Stimulated activated CD8-positive, alpha-beta memory T cell treated with anti-CD3 and anti-CD28 coated beads, Interleukin-2, amount 100 ng/mL, for 1 hour (primary cell): ENCODE measurements at places on chromosomes 7 and 10.

GRCh38 chr7:131508754-131509486 is 47.5 kb downstream of the PODXL start:
- no peak for DNase-seq

DNA sequence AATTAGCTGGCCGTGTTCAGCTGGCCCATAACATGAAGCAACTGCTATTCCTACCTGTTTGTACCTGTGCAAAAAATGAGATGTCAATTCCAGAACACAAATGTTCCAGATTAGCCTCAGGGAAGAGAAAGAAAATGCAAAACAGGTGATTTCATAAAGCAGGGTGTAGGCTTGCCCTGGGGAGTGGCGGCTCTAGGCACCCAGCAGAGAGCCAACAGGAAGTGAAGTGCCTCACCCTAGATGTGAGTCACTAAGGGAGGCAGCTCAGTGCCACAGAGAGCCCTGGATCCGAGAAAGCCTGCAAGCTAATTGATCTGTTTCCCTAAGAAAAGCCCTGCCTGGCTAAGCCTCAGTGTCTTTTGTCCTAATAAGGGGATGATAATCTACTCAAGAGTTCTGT is 240.0 kb downstream of the ARHGAP21 start:
- DNase-seq = no peak

DNA sequence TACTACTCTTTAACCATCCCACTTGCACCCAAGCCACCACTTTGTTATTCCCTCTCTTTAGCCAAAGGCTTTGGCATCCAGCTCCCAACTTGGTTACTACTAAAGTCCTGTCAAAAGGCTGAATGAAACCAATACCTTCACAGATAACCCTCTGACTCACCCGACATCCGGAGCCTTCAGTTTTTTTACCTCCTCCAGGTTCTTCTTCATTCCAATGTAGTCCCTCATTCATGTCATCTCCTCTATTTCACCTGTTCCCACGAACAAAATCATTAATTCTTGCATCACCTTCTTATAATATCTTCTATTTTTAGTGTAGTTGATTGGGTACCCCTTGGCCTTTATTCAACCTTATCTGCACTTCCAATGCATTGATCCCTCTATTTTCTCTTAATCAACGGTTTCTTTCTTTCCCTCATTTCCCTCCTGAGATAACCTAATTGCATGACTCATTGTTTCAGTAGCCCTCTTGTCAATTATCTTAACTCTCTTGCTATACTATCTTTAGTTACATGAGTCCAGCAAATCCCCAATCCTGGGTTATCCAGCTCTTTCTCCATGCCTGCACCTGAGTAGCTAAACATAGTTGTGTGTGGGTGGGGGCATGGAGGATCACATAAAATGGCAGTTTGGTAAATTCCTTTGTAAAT is 87.2 kb upstream of the COL1A2 start:
- DNase-seq = no peak

- no peak for DNase-seq
These were observed 2.0 kb downstream of the RTKN2 start for GRCh38 chr10:62266611-62267010.
